Breast epithelium (tissue), 4 donors: ENCODE measurements at places on chromosomes 2 and 18.

- DNase-seq, result no peak
Measured at GRCh38 chr2:200159829-200160781, 146.4 kb upstream of the SPATS2L start.

- DNase-seq, result no peak
Measured at GRCh38 chr18:62479574-62479973, 43.3 kb upstream of the ZCCHC2 start.

GRCh38 chr18:45525301-45525700, 90.0 kb upstream of the SLC14A2 start:
- no peak for DNase-seq

DNA sequence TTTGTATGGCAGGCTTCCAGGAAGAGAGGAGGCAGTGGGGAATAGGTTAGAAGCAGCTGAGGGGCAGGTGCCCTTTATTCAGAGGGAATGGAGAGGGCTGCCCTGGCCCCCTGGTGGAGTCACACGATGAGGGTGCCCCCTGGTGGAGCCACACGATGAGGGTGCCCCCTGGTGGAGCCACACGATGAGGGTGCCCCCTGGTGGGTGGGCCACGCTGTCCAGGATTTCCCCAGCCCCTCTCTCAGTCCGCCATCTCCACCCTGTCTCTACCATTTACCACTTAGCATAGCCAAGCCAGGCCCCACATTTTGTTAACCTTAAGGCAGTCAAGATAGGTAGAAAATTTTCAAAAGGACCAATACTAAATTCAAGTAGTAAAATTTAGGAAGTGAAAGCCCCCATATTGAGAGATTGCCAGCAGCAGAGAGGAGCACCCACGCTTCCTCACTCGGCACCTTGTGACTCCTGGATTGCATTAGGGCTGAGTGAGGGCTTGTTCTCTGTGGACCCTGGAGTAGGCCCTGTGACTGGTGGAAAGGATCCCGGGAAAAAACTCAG, 10.4 kb upstream of the FAM228A start:
- no peak for DNase-seq

GRCh38 chr18:75206452-75207309, 2.3 kb downstream of the PTGR3 start:
- DNase-seq, result no peak

DNA sequence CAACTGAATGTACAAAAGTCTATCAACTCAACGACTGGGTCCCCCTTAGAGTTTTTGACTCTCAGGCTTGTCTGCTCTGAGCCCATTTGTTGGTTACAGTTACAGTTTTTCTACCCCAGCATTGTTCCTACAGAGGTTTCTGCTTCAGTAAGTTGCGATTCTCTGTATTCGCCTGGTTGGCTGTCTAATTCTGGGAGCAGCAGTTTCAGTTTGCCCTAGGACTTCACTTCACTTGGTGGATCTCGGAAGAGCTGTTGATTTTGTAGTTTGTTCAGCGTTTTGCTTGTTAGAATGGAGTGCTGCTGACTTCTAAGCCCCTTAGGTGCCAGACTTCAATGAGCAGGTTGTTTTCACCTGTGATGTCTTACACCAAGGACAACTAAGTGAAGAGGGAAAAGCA, 296.5 kb upstream of the EPAS1 start:
- DNase-seq, result no peak

GRCh38 chr2:10984418-10985135, 72.8 kb downstream of the KCNF1 start:
- DNase-seq, result no peak

DNA sequence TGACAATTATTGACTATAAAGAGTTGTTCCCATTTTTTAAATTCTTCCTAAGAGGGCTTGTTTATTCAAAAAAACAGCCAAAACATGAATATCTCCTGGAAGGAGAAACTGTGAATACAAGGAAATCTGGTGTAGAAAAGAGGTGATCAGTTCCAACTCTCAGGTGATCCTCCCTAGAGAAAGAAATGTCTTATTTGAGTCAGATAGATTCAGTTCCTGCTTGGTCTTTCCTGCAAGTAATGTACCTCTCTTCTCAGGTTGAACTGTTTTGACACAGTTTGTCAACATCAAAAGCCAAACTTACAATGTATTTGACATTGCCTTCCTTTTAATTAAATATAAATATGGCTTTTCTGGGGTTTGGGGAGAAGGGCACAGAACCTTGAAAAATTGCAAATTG, 567.4 kb downstream of the ARHGAP15 start:
- no peak for DNase-seq

DNA sequence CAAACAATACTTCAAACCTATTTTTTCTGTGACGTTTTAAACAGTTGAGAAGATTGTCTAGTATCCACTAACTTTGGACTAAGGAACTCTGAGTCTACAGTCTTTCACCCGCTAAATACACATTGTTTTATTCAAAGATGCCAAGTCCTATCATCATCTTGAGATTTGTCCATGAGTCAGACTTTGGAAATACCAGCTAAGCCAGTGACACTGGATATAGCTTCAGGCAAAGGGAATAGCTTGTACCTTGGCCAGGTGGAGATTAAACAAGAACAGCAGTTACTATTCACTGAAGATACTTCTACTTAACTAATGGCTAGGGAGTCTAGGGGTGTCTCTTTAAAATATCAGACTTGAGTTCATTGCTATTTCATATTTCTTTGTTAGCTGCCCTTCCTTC, 137.5 kb downstream of the COMMD1 start:
- DNase-seq, result no peak

DNA sequence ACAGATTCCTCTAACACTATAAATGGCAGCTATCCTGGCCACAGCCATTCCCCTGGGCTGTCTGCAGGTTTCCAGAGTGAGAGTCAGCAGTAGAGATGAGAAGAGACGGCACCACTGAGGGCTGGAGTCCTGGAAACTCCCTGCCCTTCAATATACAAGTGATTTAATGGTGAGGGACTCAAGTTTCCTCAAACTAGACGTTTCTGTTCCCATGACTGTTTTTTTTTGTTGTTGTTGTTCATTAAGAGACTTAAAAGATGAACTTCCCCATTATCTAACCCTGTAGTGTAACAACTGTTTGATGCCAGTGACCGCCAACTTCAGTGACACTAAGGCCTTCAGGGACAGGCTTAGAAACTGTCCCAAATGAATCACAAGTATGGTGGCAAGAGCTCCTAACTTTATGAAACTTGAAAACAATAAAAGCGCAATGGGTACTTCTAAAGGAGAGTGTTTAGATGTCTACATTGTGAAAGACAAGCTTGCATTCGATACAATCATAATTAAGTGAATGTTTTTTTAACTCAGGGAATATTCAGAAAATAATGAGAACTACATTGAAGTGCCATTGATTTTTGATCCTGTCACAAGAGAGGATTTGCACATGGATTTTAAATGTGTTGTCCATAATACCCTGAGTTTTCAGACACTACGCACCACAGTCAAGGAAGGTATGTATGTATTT, 34.0 kb downstream of the IL1R2 start:
- DNase-seq, result no peak
